ENCODE measurements at places on chromosomes 1 and 21.

DNA sequence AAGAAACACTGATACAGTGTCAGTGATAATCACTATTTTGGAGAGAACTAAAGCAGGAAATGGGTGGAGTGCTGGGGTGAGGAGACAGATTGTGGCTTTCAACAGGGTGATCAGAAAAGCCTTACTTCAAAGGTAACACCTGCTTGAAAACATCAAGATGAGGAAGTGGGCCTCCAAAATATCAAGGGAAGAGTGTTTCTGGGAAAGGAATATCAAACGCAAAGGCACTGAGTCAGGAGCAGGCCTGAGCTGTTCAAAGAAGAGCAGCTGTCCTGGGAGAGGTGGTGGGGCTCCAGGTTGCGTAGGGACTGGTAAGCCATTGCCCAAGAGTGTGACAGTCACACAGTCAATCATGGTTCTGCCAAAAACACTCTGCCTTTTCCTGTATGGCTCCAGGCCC lies 47.1 kb upstream of the ATP1A1 start:
- DNase-seq: no peak

- DNase-seq: no peak
These were observed 272.0 kb downstream of the HHIPL2 start for GRCh38 chr1:222275729-222276465.

- no peak for DNase-seq
These were observed 136.4 kb downstream of the AKT3 start for GRCh38 chr1:243713470-243714186.

- DNase-seq: no peak
These were observed 29.8 kb upstream of the BMP8B start for GRCh38 chr1:39818482-39818881.

GRCh38 chr1:47948126-47948525 lies 49.1 kb downstream of the TRABD2B start:
- no peak for DNase-seq

DNA sequence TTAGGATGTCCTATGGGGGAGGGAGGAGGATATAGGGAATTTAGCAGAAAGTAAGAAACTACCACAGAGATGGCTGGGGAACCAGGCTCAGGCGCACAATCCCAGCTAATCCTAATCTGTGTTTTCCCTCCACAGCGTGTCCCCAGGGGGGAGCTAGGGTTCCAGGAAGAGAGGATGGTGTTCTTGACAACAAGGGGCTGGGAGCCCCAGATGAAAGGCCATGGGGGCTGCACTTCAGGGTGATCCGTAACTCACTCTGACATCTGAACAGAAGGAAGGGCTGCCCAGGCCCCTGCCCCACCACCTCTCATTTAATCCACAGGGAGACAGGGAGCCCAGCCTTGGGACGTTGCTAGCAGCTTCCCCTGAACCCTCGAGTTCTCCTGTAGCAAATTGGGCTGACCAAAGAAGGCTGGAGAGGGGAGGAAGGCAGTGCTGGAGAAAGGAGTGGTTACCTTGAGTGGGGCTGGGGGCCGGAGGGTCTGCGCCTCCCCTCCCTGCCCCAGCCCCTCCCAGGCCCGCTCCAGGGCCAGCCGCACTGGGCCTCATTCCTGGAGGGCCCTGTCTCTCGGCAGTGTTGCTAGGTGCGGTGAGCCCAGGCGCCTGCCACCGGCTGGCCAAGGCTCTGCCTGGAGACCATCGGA lies 131.7 kb downstream of the TMEM53 start:
- no peak for DNase-seq

GRCh38 chr1:87226341-87226760 lies 102.3 kb upstream of the LMO4 start:
- DNase-seq: no peak

DNA sequence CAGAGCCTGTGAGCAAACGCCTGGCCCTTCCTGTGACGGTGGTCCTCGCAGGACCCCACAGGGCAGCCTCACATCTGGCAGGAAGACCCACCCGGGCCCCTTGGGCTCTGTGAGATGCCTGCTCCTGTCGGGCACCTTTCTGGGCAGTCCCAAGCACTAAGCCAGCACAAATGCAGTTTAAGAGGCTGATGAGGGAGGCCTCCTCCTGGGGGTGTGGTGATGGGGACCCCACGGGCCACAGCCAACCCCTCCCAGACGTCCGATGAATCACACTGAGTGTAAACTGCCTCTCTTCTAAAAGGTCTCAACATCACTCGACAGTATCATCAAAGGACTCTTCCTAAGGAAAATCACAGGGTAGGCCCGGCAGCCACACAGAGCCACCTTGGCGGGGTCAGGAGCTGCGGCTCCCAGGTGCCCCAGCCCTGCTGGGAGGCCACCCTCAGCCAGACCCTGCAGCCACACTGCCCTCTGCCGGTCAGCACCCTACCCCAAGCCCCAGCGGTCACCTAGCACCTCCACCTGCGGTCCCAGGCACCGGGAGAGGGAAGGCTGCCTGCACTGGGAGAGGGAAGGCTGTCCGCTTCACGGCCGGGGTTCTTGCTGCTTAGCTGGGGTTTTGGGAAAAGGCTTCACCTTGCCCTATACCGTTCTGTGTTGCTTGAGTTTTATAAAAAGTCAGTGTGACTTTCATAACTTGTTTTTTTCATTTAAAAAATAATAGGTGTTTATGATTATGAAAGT lies 3.9 kb upstream of the PRKCZ start:
- DNase-seq: no peak

DNA sequence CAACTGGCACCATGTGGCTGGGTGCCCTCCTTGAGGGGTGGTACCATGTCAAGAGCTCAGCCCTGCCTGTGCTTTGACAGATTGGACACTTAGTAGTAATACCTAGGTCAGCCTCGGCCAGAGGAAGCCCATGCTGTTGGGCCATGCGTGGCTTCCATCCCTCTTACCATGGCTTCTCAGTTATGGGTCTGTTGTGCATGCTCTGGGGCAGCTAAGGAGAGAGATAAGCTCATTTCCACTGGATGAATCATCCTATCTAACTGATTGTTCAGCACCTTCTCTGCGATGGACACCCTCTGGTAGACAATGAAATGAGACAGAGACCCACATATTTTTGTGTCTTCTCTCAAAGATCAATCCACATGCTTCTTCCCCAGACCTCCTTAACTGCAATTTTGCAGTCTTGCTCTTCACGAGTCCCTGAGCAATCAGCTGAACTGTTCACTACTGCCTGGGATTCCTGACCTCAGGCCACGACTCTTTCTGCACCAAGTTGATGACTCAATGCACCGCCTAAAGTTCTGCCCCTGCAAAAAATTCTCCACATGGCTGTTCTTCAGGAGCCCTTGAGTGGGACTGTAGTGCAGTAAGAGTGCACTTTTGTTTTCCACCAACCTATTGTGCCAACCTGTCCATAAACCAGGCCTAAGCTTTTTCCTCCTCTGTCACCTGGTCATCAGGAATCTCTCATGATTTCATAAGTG lies 6.9 kb upstream of the TRIM62 start:
- no peak for DNase-seq

GRCh38 chr1:118300808-118301207 lies 115.8 kb upstream of the SPAG17 start:
- no peak for DNase-seq

DNA sequence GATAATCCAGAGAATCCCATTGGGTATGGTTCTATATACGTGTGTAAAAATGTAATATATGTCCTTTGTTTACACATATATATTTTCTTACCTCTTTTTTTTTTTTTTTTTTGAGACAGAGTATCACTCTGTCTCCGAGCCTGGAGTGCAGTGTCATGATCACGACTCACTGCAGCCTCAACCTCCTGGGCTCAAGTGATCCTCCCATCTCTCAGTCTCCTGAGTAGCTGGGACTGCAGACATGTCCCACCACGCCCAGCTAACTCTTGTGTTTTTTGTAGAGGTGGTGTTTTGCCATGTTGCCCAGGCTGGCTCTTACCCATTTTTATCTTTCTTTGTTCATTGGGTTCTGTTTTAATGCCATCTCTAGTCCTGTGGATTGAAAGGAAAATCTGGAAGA lies 59.5 kb downstream of the ZBTB17 start:
- DNase-seq: no peak

DNA sequence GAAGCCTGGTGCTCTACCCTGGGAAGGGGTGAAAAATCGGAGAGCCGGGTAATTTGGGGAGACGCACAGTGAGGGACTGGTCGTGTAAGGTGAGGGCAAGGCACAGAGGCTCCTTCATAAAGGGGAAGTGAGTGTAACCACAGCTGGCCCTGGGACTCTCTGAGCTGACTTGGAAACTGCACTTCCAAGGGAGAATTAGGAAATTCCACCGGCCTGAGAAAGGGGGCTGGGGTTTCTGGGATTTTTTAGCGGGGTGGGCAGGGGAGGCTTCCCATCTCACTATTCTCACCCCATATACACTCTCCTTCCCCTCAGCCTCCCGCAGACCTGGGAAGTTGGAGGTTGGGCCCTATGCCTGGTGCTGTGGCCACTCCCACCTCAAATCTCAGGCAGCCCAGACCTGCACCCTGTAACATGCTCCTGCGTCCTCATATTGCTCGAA lies 88.3 kb upstream of the IPO9 start:
- DNase-seq: no peak

DNA sequence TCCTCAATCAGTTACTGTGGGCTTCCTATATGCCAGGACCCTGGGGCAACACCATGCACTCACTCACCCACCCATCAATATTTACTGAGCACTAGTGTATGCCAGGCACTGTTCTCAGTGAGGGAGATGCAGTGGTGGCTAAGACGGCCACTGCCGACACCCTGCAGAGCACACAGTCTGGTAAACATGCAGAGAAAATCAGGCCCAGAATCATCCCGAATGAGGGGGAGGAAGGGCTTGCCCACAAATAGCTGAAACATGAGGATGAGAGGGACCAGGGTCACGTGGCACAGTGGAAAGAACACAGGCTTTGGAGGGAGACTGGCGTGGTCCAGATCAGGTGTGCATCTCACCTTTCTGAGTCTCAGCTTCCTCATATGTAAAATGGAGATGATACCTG lies 89.2 kb upstream of the IGSF21 start:
- DNase-seq: no peak

GRCh38 chr1:41495210-41495948 lies 10.9 kb upstream of the EDN2 start:
- no peak for DNase-seq

- peak; percentile 48 for DNase-seq
These were observed 1.6 kb upstream of the AJAP1 start for GRCh38 chr1:4652631-4653327.

- no peak for DNase-seq
These were observed 28.4 kb downstream of the ACP6 start for GRCh38 chr1:147641695-147642592.

DNA sequence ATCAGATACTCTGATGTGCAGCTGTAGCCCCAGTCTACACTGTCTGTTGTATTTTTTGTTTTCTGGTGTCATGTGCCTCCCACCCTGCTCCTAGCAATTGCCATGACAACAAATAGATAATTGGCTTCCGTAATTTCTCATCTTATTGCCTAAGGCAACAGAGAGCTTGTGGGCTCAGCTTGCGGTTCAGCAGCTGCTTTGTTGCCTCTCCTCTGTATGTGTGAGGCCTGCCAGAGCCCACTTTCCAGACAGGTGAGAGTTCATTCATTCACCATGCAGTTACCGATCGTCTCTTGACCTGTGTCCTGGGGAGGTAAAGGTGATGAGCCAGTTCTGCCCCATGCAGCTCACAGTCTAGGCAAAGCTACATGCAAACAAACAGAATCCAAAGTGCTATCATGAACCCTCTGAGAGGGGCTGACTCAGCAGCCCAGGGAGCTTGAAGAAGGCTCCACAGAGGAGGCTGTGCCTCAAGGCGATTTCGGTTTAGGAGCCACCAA lies 11.9 kb downstream of the LGALS8 start:
- DNase-seq: no peak

DNA sequence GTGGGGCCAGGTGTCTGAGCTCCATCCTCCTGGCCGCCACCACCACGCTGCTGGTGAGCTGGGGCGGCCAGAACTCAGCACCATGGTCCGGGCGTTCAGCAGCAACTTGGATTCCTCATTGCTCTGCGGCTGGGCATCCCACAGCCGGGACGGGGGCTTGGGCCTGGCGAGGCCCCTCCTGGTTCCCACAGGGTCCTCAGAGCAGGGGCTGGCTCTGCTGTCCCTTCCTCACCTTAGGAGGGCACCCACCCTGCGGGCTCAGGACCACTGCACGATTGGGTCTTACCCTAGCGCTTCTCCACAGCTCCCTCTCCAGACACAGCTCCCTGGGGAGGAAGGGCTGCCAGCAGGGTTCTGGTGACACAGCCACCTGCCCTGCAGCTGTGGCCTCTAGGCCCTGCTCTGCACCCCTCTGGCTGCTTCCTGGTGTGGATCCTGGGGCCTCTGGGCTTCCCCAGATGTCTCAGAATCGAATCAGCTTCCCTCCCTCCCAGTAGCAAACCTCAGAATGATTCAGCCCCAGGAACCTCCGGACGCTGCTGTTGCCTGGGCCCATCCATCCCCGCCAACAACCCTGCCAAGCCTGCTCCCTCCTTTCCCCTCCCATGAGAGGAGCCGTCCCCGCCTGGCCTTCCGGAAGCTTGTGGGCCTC lies 25.0 kb downstream of the CRYAA start:
- DNase-seq: no peak

GRCh38 chr1:1371746-1372711 lies 3.0 kb downstream of the AURKAIP1 start:
- peak; percentile 69 for DNase-seq

- no peak for DNase-seq
These were observed 20.6 kb upstream of the BACE2 start for GRCh38 chr21:41147096-41147978.

- DNase-seq: peak; percentile 46
These were observed 68.3 kb upstream of the SIM2 start for GRCh38 chr21:36630485-36631206.

DNA sequence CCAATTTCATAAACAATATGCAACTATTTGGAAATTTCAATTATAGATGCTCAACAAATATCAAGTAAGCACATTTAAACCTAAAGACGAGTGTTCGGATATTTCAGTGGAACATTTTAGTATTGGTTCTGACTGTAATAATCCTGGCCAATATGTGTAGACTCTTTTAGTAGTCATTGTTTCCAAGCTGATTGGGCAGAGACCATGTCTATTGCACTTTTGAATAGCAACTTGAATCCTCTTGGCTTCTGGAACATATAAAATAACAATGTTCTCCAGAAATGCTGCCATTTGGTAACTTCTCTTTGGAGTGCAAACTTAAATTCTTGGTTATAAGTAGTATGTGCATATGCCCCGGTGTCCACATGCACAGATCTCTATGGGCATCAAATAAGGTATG lies 205.5 kb upstream of the C1orf105 start:
- no peak for DNase-seq
